ENCODE measurements at places on chromosomes 12 and 14.

DNA sequence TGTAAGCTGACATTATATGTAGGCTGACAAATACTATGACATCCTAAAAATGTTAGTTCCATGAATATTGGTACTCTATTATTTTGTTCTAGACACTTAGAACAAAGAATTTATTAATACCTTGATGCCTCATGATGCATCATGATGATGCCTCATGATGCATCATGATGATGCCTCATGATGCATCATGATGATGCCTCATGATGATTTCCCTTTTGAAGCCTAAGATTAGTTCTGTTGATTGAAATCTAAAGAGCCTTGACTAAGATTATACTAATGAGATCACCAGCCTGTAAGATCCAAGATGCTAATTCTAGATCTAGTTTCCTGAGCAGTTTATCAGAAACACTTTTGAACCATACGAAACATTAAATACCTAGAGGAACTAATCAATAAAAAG lies 4.6 kb upstream of the CEP128 start:
- no peak for DNase-seq

DNA sequence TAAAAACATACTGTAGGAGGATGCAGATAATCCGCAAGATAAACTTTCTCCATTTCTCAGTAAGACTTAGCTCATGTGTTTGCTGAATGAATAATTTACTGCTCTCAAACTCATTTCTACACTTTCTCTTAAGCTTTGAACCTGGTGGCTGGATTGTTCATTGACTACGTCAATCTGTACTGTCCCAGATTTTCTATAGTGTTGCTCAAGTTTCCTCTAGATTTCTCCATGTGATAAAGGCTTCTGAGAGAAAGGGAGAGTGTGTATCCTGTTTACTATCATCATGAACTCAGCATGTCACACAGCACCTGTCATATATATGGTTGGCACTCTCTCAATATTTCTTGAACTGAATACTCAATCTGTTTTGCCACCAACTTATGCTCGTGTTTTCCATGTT lies 518.0 kb upstream of the TBX3 start:
- no peak for DNase-seq

DNA sequence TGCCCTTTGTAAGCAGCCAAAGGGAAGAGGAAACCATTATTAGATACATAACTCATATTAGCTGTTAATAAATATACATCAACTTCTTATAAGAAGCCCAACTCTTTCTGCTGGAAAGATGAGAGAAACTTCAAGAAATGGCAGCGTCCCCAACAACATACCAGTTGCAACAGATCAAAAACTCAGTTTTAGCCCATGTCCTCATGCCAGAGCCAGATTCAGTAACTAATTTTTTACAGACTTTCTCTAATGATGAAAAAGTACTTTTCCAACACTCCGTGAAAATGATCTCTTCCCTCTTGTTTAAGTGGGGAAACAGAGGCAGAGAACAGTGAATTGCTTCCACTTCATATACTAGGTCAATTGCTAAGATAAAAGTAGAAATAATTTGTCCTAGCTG lies 206.8 kb upstream of the NUDT4 start:
- no peak for DNase-seq

GRCh38 chr12:92223481-92223880 lies 77.8 kb upstream of the BTG1 start:
- DNase-seq, result no peak

- no peak for DNase-seq
Measured at GRCh38 chr12:81174664-81175063, 96.8 kb downstream of the ACSS3 start.

GRCh38 chr12:104721039-104721405 lies 237.1 kb downstream of the SLC41A2 start:
- DNase-seq, result no peak

GRCh38 chr12:33634544-33634943 lies 194.9 kb upstream of the SYT10 start:
- no peak for DNase-seq

DNA sequence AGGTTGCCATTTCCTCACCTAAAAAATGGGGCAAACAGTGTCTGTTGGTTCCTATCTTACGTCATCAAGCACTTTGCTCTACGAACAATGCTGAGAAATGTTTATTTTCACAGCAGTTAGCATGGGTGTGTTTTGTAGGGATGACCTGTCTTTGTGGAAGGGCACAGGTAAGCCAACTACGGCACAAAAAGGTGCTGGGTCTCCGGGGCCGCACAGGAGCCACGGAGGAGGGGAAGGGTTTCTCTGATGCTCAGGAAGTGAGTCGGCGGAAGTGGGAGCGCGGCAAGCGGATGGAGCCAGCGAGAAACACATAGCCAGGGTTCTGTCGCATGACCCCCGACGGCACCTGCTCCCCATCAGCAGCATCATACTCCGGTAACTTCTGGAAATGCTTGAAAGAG lies 65.6 kb upstream of the TCL1B start:
- no peak for DNase-seq

GRCh38 chr12:1421091-1421846 lies 173.1 kb downstream of the FBXL14 start:
- no peak for DNase-seq

DNA sequence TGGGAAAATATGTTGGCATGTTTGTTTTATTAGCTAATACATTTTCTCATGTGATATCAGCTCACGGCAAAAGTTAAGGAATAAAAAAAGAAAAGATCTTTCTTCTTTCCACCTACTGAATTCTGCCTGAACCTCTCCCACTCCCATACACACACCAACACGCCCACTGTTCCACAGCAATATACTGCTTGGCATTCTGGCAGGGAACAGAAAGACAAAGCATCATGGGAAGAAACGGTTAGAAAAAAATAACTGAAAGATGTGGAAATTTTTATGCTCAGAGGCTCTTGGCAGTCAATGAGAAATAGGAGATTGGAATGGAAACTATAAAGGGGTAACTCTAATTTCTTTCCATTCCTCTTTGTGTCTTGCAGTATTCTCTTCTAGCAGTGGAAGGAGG lies 268.5 kb downstream of the FOXG1 start:
- DNase-seq, result no peak

DNA sequence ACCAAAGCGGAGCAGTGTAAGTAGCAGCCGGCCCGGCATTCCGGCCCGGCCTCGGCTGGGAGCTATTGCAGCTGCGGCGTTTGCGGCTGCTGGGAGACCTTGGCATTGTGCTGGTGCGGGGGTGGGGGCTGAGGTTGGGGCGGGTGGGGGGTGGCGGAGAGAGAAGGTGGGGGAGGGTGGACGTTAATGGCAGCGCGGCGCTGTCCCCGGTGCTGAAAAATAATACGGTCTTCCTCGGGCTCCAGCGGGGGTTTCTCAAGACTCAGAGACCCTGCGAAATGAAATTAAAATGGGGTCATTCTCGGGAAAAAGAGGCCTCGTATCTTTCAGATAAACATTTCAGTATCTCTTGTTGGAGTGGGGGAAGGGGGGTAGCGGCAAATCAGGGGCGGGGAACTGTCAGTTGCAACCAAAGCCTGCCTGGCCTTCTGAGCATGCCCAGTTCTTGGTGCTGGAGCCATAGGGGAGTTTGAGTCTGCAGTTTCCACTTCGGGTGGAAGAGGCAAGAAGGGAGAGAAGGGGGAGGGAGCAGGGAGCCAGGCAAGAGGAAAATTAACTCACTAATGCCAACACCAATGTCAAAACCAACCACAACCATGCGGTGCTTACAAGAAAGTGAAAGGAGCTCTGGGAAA lies 414 bp downstream of the UNC79 start:
- no peak for DNase-seq

DNA sequence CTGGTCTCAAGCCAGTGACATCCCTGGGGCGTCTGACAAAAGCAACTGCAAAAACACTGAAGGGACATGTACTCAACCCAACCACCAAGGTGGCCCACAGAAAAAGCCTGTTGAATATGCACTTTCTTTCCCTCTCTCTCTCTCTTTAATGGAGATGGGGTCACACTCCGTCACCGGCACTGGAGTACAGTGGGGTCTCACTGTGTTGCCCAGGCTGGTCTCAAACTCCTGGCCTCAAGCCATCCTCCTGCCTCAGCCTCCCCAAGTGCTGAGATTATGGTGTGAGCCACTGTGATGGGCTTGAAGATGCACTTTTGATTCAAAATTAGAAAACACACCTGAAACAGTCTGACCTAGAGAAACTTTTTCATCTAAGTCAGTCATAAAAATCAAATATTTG lies 7.2 kb upstream of the CD27 start:
- DNase-seq, result no peak

- DNase-seq, result no peak
Measured at GRCh38 chr14:31895206-31895605, 181.9 kb upstream of the ARHGAP5 start.

DNA sequence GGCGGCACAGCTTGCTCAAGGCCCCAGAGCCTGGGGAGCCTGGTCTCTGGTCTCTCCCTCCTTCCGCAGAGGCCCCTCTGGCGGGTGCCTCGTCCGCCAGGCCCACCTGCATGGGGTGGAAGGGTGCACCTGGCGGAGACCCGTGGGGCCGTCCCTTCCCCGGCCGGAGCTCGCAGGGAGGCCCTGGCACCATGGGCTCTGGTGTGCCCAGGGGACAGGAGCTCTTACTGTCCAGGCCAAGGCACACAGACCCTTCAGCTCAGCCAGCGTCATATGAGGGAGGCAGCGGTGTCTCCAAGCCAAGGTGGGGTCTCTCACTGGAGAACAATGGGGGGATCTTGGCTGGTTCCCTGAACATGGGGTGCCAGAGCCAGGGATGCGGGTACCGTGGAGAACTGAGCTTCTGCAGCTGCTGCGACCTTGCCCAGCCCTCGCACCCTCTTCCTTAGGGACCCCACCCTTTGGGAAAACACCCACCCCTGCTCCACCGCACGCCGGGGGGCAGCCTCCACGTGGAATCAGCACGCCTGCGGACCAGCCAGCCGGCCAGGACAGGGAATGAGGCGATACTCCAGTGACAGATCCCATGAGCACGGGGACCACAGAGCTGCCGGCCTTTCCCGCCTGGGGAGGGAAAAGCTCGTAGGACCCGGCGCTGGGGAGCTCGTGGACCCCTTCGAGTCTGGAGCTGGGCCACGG lies 25.7 kb upstream of the GALNT9 start:
- no peak for DNase-seq

DNA sequence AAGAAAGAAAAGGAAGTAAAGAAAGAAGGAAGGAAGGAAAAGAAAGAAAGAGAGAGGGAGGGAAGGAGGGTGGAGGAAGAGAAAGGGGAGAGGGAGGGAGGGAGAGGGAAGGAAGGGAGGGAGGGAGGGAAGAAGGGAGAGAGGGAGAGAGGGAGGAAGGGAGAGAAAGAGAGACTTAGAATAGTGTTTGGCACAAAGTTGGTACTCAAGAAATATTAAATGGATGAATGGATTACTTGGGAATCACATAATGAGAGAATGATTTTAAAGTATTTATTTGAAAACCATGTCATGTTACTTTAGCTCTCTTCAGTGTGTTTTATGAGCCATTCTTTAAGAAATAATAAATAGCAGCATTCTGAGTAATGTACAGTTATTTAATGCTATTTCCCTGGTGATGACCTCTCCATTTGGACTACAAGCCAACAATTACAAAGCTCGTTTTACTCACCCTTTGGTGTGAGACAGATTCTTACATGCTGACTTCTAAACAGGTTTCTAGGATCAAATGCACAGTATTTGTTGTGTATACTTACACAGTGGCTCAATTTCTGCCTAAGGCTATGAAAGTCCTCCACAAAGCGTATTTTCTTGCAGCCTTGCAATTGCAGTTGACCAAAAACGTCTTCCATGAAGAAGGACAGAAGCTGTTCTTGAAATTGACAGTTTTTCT lies 861 bp downstream of the IL26 start:
- no peak for DNase-seq

DNA sequence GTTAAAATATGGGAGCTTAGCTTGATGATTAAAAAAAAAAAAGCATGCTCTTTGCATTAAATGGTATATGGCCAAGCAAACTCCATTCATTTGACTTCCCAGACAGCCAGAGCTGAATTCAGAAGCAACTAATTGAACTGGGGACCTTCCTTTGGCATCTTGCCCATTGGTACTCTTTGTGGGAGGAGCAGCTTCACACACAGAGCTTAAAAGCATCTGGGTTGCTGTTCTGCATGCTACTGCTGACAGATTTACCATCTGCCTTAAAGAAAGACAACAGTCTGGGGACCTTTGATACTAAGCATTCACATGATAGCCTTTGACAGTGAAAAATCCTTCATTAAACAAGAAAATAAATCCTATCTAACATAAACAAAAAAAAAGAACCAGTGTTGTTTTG lies 977.9 kb downstream of the TMTC2 start:
- no peak for DNase-seq

DNA sequence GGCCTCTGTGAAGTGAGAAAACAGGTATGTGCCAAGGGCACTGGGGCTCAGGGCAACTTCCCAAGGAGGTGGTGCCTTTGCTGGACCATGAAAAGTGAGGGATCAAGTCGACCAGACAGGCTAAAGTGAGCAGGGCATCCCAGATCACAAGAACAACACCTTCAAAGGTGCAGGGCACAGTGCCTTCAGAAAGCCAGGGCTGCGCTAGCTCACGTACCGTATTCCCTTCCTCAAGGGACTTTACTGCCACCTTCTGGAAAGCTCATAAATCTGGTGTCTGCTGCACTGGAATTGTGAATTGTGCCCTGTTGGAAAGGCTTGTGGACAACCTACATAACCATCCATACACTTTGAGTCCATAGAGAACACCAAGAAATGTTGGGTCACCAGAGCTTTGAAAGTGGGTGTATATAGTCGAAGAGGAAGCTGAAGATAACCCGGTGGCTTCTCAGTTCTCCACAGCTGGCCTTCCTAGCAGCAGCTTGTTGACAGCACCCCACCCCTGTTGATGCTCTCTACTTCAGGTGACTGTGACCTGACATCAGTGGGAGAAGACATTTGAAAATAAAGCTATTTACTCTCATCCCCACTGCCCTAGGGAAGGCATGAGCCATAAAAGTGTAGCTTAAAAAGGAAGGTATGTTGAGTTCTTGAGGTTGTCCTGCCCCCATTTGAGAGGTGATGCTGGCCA lies 24.5 kb downstream of the FIGNL2 start:
- DNase-seq, result no peak

DNA sequence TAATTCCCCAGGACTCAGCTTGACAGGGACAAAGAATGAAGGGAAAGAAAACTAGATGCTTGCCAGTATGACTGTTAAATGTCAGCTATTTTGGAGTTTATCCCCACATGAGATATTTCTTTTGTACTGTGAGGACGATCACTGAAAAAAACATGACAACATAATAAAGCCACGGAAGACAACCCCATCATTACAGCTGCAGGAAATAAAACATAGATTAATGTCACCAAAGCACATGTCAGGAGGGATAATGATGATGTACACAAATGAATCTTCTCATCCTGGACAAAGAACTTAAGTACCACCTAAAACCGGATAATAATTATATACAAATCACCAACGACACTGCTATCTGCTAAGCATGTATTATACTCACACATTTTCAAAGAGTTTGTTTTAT lies 84.6 kb upstream of the GRIP1 start:
- DNase-seq, result no peak

- DNase-seq, result no peak
Measured at GRCh38 chr12:29048787-29049186, 100.3 kb upstream of the FAR2 start.

- peak; percentile 94 for DNase-seq
Measured at GRCh38 chr12:52213564-52214420, 19.3 kb upstream of the KRT7 start.

- no peak for DNase-seq
Measured at GRCh38 chr12:7645395-7646177, 20.1 kb downstream of the APOBEC1 start.

GRCh38 chr12:27244689-27245488 lies 803 bp downstream of the STK38L start:
- no peak for DNase-seq

- DNase-seq, result no peak
Measured at GRCh38 chr12:116594325-116595038, 35.3 kb downstream of the MAP1LC3B2 start.

Measured in osteocyte (in vitro differentiated cells).